AG04449 (cell line): ENCODE measurements at places on chromosomes 2 and 18.

DNA sequence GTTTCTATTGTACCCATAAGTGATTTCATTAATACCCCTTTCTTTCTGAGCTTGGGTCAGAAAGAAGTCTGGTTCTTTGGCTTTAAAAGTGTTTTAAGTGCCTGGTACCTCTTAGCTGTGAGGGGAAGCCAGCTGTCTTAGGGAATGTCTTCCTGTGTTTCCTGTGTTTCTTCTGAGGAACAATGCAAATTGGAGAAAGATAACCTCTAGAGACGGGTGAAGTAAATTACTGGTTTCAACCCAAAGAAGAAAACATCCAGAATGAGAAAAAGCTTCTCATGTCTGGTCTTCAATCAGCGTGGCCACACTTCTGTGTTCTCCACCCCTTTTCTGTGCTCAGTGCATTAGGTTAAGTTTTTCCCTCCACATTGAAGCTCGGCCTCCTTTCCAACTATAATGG lies 10.2 kb upstream of the CHN1 start:
- DNase-seq = no peak

DNA sequence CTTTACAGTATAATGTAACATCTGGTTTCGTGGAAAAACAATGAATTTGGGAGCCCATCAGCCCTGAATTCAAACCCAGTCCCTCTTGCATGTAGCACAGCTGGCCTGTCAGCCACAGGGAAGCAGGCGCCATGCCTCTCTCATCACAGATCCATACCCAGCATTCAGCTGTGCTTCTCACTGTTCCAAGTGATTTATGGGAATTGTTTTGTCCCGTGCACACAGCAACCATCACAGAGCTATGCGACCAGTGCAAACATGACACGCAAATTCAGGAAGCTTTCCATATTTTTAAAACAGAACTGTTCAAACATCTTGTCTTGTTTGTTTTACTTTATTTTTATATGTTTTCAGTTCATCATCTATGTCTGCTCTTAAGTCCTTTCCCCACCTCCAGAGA lies 496.1 kb downstream of the EIPR1 start:
- no peak for DNase-seq

DNA sequence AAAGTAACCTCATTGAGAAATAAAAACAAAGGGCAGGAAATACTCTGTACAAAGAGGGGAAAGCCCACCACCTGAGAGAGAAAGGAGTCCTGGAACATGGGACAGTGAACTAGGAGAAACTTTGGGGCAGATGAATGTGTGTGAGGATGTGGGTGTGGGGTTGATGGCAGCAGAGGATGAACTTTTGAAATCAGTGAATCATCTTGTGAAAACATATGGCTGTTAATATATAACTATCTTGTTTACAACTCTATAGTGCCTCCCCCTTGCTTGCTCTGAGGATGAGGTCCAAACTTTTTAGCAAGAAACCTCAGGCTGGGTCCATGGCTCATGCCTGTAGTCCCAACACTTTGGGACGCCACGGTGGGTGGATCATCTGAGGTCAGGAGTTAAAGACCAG lies 171.8 kb upstream of the LHCGR start:
- no peak for DNase-seq

DNA sequence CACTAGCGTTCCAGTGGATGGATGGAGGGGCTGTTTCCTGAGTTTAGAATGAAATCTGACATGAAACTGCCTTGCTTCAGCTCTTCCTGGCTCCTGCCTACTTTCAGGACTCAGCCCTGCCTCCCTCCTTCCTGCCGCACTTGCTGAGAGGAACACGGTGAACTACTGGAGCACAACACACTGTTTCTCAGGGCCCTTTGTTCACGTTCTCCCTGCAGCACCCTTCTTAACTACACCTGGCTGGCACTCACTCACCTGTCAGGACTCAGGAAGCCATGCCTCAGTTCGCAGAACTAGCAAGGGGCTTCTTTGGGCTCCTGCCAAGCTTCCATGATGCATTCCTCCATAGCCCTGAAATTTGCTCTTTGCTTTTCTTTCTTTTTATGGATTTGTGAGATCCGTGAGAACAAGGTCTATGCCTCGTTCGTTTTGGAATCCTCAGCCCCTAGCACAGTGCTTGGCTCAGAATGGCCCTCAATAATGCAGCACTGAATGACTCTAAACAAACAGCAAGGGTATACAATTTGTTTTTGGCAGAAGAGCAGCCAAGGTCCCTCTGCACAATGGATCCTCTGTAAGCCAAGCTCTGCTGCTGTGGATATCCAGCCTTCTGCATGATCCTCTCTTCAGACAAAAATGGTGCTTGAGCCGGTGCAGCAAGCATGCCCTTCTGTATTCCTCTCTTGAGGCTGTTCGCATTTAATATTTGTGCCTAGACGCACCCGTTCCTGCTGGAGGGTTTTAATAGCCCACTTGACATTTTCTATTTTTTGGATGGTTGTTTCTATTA lies 357.0 kb downstream of the TSN start:
- DNase-seq = no peak

- DNase-seq = no peak
Measured at GRCh38 chr2:96082211-96083063, 33.9 kb downstream of the ADRA2B start.
